ENCODE measurements at places on chromosomes 7 and 10.

GRCh38 chr7:16063221-16063620 lies 358.1 kb downstream of the CRPPA start:
- no peak for DNase-seq

- DNase-seq, result no peak
Measured at GRCh38 chr7:143416565-143417149, 8.0 kb upstream of the EPHA1 start.

DNA sequence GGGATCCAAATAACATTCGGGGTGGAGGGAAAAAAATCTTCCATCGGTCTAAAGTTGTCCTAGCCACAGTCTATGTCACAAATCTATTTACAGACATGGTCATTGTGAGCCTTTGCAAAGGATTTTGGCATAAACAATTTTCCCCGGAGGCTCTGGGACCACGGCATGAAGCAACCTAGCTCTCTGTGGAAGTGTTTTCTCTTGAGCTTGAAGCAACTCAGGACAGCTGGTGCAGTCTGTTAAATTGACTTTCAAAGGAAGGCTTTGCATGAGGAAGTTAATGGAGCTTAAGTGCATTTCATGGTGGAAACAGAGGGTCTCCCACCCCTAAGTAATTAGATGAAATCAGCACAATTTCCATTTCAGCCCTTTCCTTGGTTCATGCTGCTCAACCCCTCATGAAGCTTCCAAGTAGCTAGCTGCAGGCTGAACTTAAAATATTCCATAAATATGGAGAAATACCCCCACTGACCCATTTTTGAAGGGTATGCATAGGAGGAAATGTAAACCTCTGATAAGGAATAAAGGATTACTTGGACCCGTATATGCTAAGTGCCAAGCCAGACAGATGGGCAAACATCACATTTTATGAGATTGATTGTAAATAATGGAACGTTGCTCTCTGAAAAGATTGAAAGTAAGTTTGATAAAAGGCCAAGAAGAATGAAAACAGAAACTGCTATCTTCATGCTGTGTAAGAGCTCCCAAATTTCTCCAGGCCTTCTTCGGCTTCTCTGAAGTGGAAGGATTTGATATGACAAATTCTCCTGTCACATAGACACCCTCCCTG lies 39.9 kb downstream of the CCDC3 start:
- DNase-seq, result no peak

DNA sequence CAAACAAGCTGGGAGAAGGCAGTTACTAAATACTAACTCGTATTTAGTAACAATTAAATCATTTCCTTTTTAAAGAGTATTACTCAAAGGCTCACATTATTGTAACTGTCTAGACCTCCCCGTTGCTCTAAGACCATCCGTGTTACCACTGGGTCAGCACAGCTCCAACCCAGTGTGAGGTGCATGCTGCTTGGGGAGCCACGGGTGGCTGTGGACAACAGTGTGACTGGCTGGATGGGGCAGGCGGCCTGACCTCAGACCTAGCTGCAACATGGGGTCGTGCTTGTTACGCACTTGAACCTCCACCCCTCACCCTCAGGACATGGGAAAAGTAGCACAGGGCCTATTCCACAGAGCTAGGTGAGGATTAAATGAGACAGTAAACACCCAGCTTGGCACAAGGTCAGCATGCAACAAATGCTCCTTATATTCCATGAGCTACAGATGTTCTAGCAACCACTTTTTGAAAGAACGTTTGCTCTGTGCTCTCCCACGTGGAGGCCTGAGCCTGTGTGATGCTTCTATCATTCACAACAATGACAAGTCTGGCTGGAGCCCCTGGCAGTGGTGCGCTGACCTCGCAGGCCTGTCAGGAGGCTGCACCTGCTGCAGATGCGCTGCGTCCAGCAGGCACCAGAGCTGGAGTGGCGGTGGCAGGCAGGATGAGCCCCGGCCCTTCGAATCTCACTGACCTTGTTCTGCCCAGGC lies 135.7 kb downstream of the PKD1L1 start:
- no peak for DNase-seq

- DNase-seq, result no peak
Measured at GRCh38 chr7:69782917-69783684, 184.8 kb downstream of the AUTS2 start.

GRCh38 chr7:115851291-115851690 lies 179.3 kb downstream of the TFEC start:
- DNase-seq, result peak; percentile 22

DNA sequence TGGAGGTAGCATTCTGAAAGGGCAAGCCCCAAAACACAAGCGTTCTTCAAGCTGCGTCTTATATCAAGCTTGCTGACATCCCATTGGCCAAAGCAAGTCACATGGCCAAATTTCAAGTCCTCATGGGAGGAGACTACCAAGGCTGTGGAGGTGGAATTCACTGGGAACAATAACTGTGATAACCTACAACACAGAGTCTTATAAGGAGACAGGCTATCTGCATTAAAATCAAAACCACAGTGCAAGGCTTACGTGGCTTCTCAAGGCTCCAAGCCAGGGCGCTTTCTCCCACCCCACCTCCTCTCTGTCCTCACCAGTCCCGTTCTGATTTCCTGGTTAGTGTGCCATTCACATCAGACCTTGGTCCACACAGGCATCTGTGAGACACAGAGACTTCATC lies 39.4 kb downstream of the ADRB1 start:
- DNase-seq, result no peak

GRCh38 chr7:127949769-127950222 lies 81.4 kb downstream of the LRRC4 start:
- DNase-seq, result no peak

- peak; percentile 35 for DNase-seq
Measured at GRCh38 chr10:28432210-28432676, 100.7 kb upstream of the WAC start.

DNA sequence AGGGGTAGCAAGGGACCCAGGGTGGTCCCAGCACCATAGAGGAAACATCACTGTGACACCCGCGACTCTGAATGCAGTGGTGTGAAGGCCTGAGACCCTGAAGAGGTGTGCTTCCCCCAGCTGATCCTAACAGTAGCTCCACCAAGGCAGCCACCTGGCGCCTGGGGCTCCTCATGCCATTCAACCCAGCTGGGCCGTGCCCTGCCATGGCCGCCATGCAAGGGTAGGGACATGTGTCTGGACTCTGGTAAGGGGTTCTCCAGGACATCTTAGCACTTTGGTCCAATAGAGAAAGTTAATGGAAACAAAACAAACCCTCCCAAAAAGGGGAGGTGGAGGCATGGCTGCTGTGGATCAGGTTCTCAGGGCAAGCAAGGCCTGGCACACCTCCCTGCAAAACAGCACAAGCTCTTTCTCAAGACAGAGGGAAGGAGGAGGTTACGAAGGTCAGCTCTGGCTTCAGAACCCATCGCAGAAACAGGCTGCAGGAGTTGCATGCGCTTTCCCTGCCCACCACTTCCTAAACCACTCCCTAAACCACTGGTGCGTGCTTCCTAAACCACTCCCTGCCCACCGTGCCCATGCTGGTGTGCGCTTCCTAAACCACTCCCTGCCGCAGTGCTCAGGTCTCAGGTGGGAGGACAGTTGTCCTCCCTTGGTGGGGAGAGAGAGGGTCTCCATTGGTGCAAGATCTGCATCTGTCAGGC lies 108.7 kb downstream of the LARP4B start:
- DNase-seq, result no peak

DNA sequence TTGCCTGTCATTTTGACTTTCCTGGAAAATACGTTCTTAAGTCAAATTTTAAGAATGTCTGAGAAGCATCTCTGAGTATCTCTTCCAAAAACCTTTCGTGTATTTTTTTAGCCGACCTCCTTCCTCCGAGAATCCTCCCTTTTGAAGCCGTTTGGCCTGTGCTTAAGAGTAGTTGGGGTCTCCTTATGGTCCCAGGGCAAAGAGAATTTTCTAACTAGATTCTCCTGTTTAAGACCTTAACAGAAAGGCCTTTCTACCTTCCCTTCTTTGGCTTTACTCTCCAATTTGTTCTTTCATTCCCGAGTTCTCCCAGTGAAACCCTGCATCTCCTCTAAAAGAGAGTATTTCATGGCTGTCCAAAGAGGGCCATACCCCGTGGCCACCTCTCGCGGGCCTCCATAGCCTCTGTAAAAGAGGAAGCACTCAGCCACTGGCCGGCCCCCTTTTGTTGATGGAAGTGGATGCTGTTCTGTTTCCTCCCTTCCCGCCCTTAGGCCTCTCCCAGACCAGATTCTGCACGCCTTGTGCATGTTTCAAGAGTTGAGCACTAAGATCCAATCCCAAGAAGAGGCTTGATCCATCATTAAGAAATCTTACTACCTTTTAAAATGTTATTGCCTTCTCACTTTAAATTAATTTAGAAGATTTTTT lies 6.6 kb upstream of the FEZF1 start:
- no peak for DNase-seq

GRCh38 chr7:93194386-93194785 lies 31.9 kb downstream of the HEPACAM2 start:
- DNase-seq, result no peak

GRCh38 chr10:91034494-91035159 lies 113.7 kb upstream of the ANKRD1 start:
- peak; percentile 53 for DNase-seq

- DNase-seq, result no peak
Measured at GRCh38 chr10:104099941-104100340, 14.3 kb upstream of the COL17A1 start.

- DNase-seq, result no peak
Measured at GRCh38 chr7:48497521-48497920, 326.3 kb downstream of the ABCA13 start.

DNA sequence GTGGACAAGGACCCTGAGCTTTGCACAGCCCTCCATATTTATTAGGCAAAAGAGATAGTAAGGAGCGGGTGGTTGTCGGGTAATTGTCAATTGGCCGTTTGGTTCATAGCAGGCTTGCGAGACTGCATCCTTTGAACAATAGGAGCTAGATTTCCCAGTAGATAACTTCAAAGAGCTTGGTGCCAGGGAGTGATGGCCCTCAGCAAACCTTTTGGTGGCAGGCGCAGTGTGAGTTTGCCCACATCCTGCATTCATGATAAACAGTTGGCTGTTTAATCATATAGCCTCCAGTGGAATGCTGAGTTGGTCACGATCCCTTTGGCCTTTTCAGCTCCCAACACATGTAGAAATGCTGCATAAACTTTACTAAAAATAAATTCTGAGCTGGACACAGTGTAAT lies 156.9 kb downstream of the AKR1D1 start:
- no peak for DNase-seq

DNA sequence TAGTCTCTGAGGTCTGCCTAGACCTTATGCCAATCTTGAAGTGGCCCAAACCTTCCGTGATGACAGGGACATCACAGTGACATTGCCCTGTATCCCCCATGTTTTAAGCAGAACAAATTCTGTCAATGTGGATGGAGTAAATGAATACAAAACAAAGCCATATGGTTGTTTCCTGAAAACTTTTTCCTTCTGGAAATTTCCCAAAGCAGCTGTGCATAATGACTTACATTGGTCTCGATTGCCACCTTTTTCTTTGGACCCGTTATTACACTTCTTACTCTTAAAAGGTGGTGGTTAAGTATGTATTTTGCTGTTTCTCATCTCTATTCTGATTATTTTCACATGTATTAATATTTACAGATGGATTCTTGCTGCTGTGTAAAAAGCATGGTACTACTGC lies 411.2 kb upstream of the KLF6 start:
- no peak for DNase-seq

DNA sequence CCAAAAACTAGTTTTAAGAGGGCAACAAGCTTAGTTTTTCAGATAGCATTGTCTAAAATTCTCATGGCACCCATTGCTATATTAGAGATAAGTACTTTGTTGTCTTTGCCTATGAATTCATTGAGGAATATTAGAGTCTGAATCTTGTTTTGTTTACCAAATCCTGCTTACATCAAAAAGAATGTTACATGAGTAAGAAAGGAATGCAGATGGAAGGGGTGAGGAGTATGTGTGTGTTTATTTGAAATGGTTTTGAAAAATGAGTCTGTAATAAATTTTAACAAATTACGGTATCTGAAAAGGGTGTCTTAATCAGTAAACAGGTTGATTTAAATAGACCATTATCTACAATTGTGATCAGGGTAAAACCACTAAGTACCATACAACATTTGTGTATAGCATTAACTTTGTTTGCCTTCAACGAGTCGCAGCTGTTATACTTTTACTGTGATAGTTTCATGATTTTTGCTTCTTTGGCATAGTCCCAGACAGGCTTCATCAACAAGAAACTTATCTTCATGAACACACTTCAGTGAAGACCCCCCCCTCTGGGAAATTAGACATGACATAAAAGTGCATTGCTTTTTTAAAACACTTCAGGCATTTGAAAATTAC lies 1183.9 kb upstream of the C7orf33 start:
- no peak for DNase-seq

DNA sequence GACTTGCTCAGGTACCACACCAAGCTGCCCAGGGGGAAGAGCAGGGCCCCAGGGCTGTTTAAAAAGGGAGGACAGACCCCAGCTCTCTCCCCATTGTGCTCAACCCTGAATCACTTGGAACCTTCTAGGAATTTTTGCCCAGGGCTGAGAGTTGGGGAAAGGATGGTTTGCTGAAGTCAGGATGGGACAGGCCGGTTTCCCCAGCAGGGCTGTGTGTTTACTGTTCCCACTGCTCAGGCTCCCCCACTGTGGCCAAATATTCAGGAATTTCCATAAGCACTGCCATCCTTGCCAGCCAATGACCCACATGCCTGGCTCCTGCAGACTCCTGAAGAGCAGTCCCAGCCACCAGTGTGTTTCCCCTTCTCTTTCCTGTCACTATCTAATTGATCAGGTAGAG lies 120.7 kb downstream of the WDFY4 start:
- no peak for DNase-seq
